ENCODE measurements at places on chromosomes 3 and 15.

DNA sequence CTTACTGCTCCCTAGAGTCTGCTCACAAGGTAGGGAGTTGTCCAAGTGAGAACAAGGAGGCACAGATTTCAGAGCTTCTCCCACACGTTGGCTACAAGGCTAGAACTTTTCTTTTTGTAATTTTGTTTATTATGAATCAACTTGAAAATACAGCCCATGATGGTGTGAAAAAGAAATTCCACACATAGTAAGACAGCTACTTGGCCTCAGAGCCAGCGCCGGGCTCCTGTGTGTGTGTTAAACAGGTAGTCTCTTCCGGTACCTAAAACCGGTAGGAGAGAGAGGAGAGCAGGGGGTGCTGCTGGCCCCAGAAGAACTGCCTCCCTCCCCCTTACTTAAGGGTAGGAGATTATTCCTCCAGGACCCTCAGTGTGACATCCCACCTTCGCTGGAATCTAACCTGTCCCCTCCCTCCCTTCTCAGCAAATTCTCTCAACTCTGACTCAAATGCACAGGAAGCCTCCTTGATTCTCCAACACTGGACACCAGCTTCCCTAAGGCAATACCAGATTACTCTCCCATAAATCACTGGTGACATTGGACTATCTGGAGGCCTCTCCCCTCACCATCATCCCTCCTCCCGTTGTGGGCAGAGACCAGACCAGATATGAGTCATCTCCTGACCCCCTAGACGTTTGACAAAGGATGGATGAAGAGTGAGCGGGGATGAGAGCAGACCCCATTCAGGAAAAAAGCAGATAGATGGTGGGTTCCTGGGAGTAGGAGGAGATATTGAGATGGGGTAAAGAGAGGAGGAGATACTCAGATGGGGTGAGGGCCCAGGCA, 4.5 kb upstream of the IP6K1 start:
- no peak for DNase-seq

DNA sequence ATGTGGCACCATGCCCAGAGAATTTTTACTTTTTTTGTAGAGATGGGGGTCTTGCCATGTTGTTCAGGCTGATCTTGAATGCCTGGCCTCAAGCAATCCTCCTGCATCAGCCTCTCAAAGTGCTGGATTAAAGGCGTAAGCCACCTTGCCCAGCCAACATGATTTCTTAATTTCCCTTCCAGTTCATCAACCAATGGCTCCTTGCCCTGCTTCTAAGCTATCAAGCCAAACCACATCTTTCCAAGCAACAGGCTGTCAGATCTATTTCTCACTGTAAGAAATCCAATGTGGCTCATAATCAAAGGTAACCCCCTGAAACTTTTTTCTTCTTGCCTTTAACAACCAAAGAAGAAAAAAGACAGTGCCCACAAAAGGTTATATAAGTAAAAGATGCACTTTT, 204.2 kb upstream of the ICE2 start:
- no peak for DNase-seq

- no peak for DNase-seq
Measured at GRCh38 chr15:42602501-42602900, 27.1 kb downstream of the STARD9 start.

GRCh38 chr3:43531835-43532234, 90.0 kb downstream of the ANO10 start:
- peak; percentile 19 for DNase-seq

- DNase-seq: no peak
Measured at GRCh38 chr15:100263721-100264455, 77.9 kb downstream of the ADAMTS17 start.

GRCh38 chr3:23540600-23540999, 265.2 kb upstream of the UBE2E1 start:
- no peak for DNase-seq
